ENCODE measurements at places on chromosomes 2 and 18. TPM values are rescaled to one million over a fixed set of nuclear protein-coding genes. Genes with fewer than 3 reads are reported as not detected.

The CNGA3 gene
- total RNA-seq: 7.6 TPM

The CNOT9 gene
- total RNA-seq: 58.1 TPM

The SERPINB4 gene
- not detected for total RNA-seq

The SLC9A4 gene
- 0.12 TPM for total RNA-seq

The CCDC142 gene
- 28.0 TPM for total RNA-seq

DNA sequence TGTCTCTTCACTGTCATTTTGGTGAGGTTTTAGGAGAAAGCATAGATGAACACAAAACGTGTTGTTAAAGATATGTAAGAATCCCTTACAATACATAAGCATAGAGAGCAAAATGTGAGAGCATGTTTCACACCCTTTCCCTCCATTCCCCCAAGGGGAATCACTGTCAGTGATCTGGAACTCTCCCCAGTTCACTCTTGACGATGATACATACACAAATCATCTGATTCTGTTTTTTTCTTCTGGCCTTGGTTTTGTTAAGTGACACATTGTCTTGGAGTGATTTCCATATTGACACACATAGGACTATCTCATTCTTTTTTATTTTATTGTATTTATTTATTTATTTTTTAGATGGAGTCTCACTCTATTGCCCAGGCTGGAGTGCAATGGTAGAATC lies 53.7 kb upstream of the TANC1 start:
- no peak for DNase-seq

DNA sequence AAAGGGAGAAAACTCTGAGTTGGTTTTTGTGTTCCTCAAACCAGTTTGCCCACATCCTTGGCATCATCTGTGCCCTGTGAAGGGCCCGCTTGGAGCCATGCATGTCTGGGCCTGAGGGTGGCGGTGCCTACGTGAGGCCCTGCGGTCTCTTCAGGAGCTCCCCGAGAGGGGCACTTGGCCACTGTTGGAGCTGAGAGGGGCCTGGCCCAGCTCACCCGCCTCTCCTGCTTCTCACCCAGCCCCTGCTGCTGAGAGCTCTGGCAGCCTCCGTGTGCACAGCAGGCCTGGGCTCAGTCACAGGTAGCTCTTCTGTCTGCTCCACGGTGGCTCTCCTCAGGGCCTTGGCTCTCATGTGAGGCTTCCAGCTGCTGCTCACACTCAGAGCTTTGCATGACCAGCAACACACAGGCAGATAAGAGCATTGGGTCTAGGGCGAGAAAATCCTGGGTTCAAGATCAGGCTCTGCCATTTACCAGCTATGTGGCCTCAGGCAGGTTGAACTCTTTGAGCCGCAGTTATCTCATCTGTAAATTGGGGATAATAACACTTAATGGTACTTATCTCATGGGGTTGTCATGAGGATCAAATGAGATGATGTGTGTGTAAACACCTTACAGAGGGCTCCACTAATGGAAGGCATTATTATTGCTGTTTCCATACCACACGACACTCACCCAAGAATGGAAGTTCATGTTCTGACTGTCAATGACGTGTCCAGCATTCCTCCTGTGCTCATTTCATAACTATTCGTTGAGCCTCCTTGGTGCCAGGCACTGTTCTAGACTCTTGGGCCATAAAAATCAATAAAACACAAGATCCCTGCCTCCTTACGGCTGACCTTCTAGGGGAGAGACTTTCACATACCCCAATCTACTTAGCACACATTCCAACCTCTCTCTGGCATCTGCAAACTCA lies 41.6 kb upstream of the PLB1 start:
- DNase-seq: no peak

DNA sequence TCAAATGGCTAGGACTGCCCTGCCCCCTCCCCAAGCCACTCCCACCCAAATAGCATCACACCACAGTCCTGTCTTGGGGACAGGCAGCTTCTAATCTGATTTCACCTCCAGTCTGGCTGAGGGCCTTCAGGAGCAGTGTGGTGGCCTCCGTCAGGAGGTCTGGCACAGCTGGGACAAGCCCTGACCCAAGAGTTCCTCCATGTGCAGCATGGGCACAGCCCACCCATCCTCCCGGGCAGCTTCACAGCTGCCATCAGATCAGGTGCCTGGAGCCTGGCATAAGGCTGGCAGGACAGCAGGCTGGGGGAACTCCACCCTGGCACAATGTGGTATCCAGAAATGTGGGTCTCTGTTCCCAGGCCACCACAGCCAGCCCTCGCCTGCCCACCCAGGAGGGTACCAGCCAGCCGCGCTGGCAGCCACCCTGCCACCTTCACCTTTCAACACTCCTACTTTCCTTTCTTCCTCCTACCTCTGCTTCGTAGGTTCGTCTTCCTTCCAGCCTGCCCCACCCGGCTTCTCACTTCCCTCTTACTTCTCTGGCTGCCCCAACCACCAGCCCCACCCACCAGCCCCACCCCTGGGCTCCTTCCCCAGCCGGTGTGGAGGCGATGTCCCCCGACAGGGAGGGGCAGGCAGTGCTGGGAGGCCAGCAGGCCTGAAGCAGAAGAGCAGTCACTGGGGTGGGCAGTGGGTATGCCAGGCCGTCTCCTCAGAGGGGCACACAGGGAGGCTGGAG lies at the start of gene CAPG:
Gene CAPG, minus strand, starts transcription at position 522 of the 739 bp plus-strand sequence. CDS start 8,221 bp downstream, outside the sequence.
- DNase-seq: no peak

GRCh38 chr2:221364672-221365071 lies 207.4 kb downstream of the EPHA4 start:
- no peak for DNase-seq

DNA sequence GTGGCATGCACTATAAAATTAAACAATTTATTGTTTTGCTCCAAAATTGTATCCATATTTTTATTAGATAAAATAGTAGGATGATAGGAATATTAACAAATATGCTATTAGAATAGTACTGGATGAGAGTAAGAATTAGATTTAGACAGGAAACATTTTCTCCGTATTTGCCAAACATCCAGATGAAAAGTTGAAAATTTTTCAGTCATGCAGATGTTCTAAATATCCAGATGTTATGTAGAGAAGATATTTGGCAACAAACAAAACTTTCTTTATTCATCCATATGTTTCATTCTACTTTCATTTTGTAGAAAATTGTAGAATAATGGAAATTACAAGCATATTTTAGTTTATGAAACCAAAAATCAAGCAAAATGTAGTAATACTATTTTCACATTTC lies 45.2 kb upstream of the NEUROD1 start:
- DNase-seq: no peak

GRCh38 chr2:110993557-110994231 lies 127.0 kb upstream of the BCL2L11 start:
- no peak for DNase-seq

GRCh38 chr18:44938720-44939665 lies 258.3 kb downstream of the SETBP1 start:
- DNase-seq: no peak

DNA sequence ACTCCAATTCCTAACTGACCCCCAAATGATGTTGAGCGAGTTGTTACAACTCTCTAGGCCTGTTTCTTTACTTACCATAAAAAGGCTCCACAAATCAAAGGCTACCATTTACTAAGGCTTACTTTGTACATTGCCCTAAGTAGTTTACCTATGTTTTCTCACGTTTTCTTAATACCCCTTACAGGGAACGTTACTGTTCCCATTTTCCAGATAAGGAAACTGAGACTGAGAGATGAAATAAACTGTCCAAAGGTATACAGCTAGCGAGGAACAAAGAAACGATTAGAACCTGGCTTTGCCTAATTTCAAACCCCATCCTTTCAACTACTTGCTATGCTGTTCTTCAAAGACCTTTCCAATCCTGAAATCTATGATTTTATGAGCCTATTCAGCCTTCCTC lies 74.8 kb upstream of the SPTBN1 start:
- DNase-seq: no peak

GRCh38 chr18:47191961-47192360 lies 15.8 kb upstream of the IER3IP1 start:
- no peak for DNase-seq

- DNase-seq: peak; percentile 55
Observed at GRCh38 chr2:113979191-113980128, 89.6 kb downstream of the ACTR3 start.

DNA sequence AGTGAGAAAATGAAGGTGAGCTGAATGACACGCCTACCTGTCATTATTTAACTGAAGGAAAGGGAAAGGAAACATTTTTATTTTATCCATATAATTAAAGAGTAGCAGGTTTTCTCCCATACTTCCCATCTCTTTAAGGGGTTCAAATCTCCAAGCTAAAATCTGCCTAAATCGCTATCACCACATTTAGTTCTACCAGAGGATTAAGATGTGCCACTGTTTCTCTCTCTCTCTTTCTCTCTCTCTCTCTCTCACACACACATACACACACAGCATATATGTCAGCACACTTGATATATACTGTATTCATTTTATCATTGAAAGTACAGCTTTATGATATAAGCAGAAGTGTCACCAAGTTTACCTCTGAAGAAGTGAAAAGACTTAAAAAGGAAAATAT lies 3.1 kb downstream of the WIPF1 start:
- DNase-seq: no peak

DNA sequence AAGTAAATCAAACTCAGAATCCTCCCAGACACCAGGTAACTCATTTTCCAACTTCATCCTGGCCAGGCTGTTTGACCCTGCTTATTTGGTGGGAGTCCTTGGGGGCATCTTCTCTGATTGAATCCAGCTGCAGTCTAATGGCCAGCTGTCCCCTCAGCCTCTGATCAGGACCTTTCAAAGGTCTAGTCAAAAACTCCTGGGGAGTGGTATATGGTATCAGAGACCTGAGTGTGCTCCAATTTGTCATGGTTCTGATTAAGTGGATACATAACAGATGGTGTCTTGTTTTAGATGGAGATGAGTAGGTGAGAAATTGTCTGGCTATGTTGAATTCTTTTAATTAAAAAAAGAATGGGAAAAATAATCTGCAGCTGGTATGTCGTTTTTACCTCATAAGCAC lies 842.6 kb upstream of the ACVR2A start:
- no peak for DNase-seq

DNA sequence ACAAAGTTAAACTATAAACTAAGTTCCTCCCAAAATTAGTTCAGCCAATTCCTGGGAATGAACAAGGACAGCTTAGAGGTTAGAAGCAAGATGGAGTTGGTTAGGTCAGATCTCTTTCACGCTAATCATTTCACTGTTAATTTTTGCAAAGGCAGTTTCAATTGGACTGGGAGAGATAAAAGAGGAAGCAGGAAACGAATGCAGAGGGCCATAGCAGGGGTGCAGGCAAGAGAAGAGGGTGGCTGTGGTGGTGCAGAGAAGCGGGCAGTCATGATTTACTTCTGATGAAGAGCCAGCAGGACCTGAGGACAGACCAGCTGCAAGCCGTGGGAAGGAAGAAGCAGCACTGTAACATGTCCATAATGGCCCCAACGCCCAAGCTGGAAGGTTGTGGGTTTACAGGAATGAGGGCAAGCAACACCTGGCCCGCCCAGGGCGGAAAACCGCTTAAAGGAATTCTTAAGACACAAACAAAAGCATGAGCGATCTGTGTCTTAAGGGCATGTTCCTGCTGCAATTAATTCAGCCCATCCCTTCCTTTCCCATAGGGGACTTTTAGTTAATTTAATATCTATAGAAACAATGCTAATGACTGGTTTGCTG lies 4.1 kb upstream of the RMP24 start:
- no peak for DNase-seq

GRCh38 chr18:23068011-23068410 lies 67.3 kb upstream of the CABLES1 start:
- no peak for DNase-seq

DNA sequence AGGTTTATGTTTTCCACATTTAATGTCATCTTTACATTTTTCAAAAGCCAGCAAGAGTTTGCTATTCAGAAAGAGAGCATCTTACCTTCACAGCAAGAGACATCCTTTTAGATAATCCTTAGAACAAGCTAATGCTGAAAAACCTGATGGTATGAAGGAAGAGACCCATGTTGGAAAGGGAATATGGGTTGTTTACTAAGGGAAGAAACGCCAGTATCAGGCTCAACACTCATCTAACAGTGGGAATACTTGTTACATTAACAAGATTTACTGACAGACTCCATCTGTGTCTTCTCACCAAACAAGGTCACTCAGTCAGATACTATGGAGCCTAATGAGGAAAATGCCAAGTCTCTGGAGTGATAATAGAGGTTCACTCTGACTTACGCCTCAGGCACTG lies 1474.1 kb upstream of the SLC39A10 start:
- no peak for DNase-seq

- DNase-seq: no peak
Observed at GRCh38 chr2:10779776-10780490, 32.7 kb downstream of the PDIA6 start.

GRCh38 chr18:69819460-69819859 lies 128.2 kb downstream of the CD226 start:
- no peak for DNase-seq

DNA sequence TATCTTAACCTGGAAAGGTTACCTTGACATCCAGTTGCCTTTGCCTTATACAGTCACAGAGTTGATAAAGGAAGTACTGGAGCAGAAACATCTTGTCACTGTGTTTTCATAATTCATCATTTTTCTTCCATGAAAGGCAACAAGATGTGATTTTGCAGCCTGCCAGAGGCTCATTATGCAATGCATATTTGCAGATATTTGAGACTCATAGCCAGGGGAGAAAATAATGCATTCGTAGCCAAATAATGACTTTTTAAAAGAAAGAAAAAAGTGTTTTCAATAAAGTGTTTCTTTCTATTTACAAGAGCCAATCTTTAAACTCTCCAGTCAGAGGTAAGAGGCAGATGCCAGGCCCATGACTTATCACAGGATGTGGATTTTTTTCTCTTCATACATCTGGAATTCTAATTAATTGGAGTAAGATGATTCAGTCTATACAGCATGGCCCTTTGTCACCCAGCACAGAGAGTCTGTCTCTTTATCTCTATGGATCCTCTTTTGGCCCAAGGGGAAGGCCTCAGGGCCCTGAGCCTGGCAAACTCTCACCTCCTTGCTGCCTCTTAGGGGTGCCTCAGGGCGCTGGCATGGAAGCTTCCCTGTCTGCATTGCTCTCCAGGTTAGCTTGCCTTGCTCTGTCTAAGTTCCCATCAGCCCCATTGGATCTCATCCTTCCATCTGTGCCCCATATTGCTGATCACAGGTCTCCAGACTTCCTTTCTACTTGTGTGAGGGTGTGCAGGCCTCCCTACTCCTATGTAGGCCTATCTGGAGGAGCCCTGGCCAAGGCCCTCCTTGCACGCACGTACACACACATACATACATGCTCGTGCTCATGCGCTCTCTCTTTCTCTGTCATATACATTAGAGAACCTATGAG lies 247.7 kb downstream of the TPGS2 start:
- no peak for DNase-seq

DNA sequence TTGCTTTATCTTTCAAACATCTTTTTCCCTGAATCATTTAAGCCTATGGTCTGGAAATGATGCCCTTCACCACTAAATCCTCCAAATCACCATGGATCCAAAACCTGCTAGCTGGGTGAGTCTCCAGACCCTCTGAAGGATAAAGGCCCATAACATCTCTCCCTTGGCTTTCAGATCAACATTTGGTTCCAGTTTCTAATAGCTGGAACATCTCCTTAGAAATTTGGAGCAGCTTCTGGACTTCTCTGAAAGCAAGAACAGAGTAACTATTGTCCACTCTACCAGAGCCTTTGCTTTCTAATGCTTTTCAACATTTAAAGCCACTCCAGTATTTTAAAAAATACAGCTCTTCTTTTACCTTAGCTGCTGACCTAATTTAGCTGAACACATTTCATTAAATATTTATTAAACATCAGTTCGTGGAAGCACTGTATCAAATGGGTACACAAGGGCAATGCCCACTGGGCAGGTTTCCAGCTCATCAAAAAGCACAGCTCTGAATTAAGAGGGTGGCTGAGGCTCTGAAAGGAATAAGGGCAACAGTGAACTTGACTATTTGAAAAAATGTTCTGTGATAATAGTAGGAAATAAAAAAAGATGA lies 75.3 kb downstream of the GALNT3 start:
- DNase-seq: no peak

All from glutamatergic neuron (in vitro differentiated cells).